ENCODE measurements at places on chromosomes 12 and 14.

GRCh38 chr14:44804391-44804790 is 157.4 kb downstream of the KLHL28 start:
- no peak for DNase-seq

DNA sequence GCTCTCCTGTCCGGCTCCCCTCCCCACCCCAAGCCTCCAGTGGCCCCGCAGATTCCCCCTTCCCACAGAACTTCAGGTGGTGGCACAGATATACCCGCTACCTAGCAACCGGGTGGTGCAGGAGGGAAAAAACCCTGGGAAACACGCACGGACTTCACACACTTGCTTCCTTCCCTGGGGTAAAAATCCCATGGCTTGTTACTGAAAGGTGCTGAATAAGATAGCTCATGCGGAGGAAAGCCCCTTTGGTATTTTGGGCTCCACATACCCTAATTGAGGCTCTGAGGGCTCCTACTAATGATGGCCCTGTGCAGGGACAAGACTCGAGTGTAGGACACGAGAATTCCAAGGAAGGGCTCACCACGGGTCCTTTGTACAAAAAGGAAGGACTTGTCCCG is 869 bp upstream of the RIMBP2 start:
- DNase-seq, result no peak

DNA sequence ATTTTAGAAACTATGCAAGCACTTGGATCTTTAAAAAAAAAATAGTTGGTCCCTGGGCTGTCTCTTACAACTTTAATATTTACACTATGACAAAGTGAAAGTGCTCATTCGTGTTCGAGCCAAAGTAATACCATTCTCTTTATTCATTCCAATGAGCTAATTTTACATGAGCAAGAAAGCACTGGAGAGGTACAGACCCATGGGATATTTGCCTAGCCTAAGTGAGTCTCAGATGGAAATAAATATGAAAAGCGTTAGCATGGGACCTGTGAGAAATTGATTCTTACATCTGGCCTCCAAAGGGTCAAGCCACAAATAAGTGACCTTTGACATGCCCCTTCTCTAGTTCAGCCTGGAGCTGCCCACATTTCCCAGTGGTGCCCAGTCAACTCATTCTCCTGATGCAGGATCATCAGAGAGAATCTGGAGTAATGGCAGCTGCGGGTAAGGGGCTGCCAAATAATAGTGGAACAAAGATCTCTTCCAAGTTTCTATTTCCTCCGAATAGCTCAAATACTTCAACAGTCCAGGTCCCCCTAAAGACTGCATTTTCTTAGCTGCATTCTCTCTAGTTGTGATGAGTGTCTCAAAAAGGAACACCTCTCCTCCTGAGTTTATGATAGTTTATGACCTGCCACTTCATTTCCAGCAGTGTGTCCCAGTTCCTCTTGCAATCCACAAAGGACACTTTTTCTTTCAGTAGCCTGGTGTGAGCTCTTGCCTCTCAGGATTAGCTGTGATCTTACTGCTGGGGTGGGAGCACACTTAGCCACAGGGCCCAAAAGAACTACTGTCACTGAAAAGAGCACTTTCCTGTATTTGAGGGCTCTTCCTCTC is 208.2 kb downstream of the DAD1 start:
- no peak for DNase-seq

DNA sequence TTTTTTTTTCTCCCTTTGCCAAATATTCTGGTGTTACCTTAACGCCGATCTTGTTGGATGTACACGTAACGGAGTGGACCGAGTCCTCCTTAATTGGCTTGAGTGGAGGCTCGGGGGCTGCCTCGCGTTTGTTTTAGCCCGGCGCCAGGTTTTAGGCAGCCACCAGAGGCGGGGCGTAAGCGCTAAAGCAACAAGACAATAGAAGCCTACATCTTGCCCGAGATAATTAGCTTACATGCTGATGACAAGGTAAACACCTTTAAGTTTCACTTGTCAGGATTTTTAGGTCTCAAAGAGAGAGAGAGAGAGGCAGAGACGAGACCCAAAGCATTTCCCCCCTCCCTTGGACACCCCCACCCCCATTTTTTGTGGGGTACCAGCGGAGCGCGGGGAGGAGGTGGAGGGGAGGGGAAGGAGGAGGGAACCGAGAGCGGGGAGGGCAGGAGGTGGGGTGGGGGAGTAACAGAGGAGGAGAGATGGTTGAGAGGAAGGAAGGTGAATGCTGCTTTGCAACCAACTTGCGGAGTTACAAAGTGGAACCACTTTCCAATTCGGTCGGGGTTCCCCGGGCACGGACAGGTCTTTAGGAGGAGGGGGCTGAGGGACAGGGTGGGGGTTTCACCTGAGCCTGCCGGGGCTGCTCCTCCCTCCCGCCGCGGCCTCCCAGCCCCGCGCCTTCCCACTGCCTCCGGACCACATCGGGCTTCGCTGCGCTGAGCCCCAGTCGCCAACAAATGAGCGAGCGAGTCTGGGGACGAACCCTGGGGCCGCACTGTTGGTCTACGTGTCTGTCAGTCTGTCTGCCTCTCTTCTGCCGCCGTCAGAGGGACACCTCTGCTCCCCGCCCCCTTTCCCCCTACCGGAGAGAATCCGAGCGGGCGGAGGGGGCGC is at the start of gene NKX2-1:
Gene NKX2-1 (minus strand): TSS at position 802 of the 891 bp plus-strand sequence. CDS start 103 bp downstream, at position 699.
- DNase-seq, result peak; percentile 27

DNA sequence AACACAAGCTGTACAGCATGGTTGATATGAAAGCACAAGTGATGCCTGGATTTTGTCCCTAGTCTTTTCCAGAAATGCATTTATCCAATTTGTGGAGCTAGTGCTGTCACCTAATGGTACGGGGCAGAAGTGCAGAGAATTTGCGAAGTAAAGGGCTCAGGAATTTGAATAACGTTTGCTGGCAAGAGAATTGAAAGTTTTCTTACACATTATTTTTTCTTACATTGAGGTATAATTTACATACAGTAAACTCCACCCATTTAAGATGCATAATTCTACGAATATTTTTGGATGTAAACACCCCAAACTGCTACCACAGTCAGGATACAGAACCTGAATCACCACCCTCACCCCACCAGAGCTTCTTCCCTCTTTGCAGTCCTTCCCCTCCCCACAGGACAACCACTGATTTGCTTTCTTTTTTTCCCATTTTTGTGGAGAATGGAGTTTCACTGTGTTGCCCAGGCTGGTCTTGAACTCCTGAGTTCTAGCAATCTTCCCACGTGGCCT is 3.5 kb downstream of the AICDA start:
- peak; percentile 4 for DNase-seq

- DNase-seq, result no peak
These were observed 5.5 kb upstream of the SCARB1 start for GRCh38 chr12:124869059-124869665.

GRCh38 chr12:115412831-115413230 is 728.9 kb upstream of the TBX3 start:
- DNase-seq, result no peak

GRCh38 chr12:74980510-74980909 is 229.1 kb downstream of the KCNC2 start:
- DNase-seq, result no peak

GRCh38 chr12:22531205-22531604 is 13.1 kb downstream of the C2CD5 start:
- no peak for DNase-seq

GRCh38 chr12:90124289-90124688 is 415.7 kb upstream of the ATP2B1 start:
- DNase-seq, result no peak

DNA sequence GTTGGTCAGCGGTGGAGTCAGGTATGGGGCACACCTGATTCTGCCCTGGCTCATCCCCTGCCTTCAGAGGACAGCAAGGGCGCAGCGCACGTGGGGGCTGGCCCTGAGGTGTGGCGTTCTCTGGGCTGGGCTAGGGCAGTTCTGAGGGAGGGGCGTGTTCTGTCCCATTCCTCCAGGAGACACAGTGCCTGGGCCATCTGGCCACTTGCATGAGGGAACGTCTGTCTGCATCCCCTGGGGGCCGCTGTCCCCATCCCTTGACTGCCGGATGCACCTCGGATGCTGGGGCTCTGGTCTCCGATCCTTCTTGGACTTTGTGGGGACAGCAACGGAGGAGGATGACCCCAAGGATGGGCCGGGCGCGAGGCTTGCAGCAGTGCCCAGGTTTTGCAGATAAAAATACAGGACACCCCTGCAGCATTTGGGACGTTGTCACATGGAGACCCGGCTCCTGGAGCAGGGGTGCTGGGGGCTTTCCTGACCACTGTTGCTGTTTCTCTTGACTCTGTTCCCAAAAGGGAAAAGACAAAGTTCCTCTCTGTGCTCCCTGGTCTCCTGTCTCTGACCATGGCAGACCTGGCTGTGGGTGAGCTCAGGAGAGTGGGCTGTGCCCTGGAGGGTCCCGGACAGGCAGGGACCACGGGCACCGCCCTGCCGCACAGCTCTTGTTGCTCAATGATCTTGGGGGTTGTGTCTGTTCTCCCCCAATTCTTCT is 6.9 kb downstream of the MTA1 start:
- DNase-seq, result no peak

- DNase-seq, result no peak
These were observed 140.9 kb downstream of the CCDC91 start for GRCh38 chr12:28331130-28331529.

GRCh38 chr12:75550401-75551240 is 39.2 kb upstream of the KRR1 start:
- DNase-seq, result no peak

GRCh38 chr14:30272848-30273832 is 285.8 kb upstream of the G2E3 start:
- DNase-seq, result no peak

DNA sequence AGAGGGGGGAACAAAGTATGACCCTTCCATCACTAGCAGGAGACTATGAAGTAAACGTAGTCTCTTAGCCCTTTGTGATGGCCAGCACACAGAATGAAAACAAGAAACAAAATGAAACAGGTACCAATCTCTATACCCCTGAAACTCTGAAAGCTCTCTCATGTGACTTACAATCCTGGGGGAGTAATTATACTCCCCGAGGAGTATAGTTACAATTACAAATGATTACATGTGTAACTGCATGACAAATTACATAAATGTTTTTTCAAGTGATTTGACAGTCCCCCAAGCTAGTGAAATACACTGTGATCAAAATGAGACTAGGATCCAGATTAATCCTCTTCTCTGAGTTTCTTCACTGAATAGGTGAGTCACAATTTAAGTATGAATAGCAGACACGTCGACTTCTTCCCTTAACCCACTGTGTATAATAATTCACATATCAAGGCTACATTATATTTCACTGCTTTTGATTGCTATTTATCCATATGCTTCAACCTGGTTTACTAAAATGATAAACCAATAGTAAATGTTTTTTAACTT is 74.0 kb downstream of the SPTSSA start:
- DNase-seq, result no peak

GRCh38 chr12:13386323-13387039 is 190.0 kb downstream of the EMP1 start:
- no peak for DNase-seq

DNA sequence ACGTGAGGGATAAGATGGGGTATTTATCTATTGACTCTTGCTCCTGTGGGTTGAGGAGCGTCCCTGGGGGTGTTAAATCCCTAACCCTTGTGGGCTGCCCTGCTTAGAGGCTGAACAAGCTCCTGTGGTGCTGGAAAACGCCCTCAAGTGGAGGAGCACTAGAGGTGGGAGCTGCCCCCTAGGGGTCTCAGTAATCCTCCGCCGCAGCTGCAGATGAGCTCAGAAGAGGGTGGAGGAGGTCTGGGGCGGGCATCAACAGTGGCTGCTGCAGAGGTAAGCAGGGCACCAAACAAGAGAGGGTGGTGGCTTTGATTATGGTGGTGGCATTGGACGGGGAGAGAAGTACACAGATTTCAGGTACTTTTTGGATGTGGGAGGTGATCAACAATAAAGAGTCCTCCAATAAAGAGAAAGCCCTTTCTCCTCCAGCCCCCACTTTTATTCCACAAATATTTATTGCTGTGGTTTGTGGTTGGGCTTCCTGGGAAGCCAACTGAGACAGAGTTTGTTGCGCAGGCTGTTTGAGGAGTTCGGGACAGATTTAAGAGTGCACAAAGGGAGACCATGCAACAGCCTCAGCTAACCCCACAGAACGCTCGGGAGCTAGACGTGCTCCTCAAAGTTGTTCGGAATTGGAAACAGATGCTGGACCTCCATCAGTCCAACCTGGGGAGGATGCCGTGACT is 179.9 kb downstream of the ADCK1 start:
- DNase-seq, result peak; percentile 9

GRCh38 chr14:96038558-96038919 is 623 bp upstream of the C14orf132 start:
- no peak for DNase-seq

- no peak for DNase-seq
These were observed 1.2 kb downstream of the SSTR1 start for GRCh38 chr14:38208618-38209562.

GRCh38 chr14:24310646-24311604 is at the start of gene LTB4R:
TSS of gene LTB4R (plus strand) at chr14:24311502. CDS start at chr14:24315652, 4,150 bp downstream.
- no peak for DNase-seq

GRCh38 chr12:124767066-124767821 is 96.4 kb downstream of the SCARB1 start:
- peak; percentile 65 for DNase-seq

- DNase-seq, result no peak
These were observed 132.5 kb upstream of the G2E3 start for GRCh38 chr14:30426463-30426862.

- no peak for DNase-seq
These were observed 165.9 kb downstream of the CACNA1C start for GRCh38 chr12:2218706-2219105.

GRCh38 chr12:115953450-115953849 is 324.0 kb downstream of the MED13L start:
- DNase-seq, result no peak
